ENCODE measurements at places on chromosomes 7 and 10. TPM values are rescaled to one million over a fixed set of nuclear protein-coding genes. Genes with fewer than 3 reads are reported as not detected.

Gene OR6B1
- not detected for polyA plus RNA-seq

Gene CCDC71L
- polyA plus RNA-seq, result 5.4 TPM

Gene TRAPPC14
- 6.3 TPM for polyA plus RNA-seq

Gene CYCS
- 142 TPM for polyA plus RNA-seq

Gene CALY
- not detected for polyA plus RNA-seq

Gene ERVW-1
- 0.06 TPM for polyA plus RNA-seq

Gene TFEC
- polyA plus RNA-seq, result 14.7 TPM

Gene SEMA3C
- polyA plus RNA-seq, result not detected

Gene TLX1
- not detected for polyA plus RNA-seq

Gene MMP21
- not detected for polyA plus RNA-seq

Gene CREB5
- 1.3 TPM for polyA plus RNA-seq

Gene HBP1
- polyA plus RNA-seq, result 46.4 TPM

Gene ATP5MK
- 353 TPM for polyA plus RNA-seq

Gene IDI2
- polyA plus RNA-seq, result not detected

Gene NUTM2B
- polyA plus RNA-seq, result 0.21 TPM

Gene MYOF
- polyA plus RNA-seq, result not detected

Gene SPDYE2
- polyA plus RNA-seq, result 1.2 TPM

Gene ADIRF
- polyA plus RNA-seq, result not detected

Gene PRKG1
- 0.36 TPM for polyA plus RNA-seq

Gene ARMH3
- 39.3 TPM for polyA plus RNA-seq

Gene ANKRD61
- 0.24 TPM for polyA plus RNA-seq

Gene BLNK
- 217 TPM for polyA plus RNA-seq

Gene SPDYE16
- polyA plus RNA-seq, result 0.11 TPM

Gene AZGP1
- not detected for polyA plus RNA-seq

Gene HOXA6
- polyA plus RNA-seq, result 0.39 TPM

Gene ADAP1
- 6.4 TPM for polyA plus RNA-seq

Gene OR9A2
- not detected for polyA plus RNA-seq

Gene GNAT3
- polyA plus RNA-seq, result not detected

Gene TRPV5
- polyA plus RNA-seq, result not detected

Gene CCDC172
- polyA plus RNA-seq, result not detected

Gene TAS2R41
- polyA plus RNA-seq, result not detected

Gene PFKP
- polyA plus RNA-seq, result 42.2 TPM

Gene IQUB
- polyA plus RNA-seq, result not detected

Gene NME8
- polyA plus RNA-seq, result not detected

Gene LIPF
- not detected for polyA plus RNA-seq

Gene LIPJ
- polyA plus RNA-seq, result not detected

Gene PVRIG
- polyA plus RNA-seq, result 94.5 TPM

Gene CFAP43
- polyA plus RNA-seq, result not detected

Gene ATXN7L1
- 17.8 TPM for polyA plus RNA-seq

Gene GPC2
- 0.23 TPM for polyA plus RNA-seq

Gene CALHM3
- polyA plus RNA-seq, result not detected

Gene PON3
- not detected for polyA plus RNA-seq

Gene EBF3
- polyA plus RNA-seq, result not detected

Gene MUC12
- not detected for polyA plus RNA-seq

Gene ALOX5
- 193 TPM for polyA plus RNA-seq

Gene CRHR2
- not detected for polyA plus RNA-seq

Gene SH2D4B
- polyA plus RNA-seq, result not detected

Gene GALNT11
- polyA plus RNA-seq, result 24.2 TPM

Gene MTERF1
- polyA plus RNA-seq, result 12.4 TPM

Gene NPSR1
- not detected for polyA plus RNA-seq

Gene UNCX
- polyA plus RNA-seq, result not detected

Gene CLDN4
- not detected for polyA plus RNA-seq
